ENCODE measurements at places on chromosomes 4 and X.

- no peak for DNase-seq
Measured at GRCh38 chr4:40731792-40732245, 17.9 kb upstream of the NSUN7 start.

DNA sequence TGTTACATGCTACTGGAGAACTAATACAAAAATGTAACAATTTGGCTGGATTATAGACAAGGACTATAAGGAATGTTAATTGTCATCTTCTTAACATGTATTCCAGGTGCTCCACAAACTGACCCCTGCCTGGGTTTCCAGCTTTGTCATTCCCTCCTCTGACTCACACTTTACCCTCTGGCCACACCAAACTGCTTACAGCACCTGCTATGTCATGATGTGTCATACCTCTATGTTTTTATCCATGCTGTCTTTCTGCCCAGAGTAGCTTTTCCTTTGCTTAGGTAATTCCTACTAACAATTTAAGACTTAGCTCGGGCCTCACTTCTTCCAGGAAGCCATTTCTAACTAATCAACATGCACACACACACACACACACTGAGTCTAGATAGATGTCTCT, 14.0 kb upstream of the SHROOM4 start:
- DNase-seq: no peak

DNA sequence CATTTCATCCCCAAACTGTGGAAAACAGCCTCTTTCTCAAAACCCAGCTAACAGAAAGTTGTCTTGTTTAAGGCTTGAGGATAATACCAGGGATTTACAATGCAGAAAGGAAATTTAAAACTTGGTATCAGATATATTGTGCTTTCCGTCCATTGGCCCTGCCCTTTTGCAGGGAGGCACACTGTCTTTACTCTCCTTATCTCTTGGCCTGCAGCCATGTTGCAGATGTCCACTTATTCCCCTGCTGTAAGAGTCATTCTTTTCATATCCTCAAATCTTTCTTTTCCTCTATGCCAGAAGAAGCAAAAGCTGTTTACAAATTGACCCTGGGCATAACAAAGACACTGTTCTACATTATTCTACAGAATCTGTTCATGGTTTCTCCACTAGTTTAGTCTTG, 75.6 kb upstream of the DYNLT3 start:
- DNase-seq: no peak

DNA sequence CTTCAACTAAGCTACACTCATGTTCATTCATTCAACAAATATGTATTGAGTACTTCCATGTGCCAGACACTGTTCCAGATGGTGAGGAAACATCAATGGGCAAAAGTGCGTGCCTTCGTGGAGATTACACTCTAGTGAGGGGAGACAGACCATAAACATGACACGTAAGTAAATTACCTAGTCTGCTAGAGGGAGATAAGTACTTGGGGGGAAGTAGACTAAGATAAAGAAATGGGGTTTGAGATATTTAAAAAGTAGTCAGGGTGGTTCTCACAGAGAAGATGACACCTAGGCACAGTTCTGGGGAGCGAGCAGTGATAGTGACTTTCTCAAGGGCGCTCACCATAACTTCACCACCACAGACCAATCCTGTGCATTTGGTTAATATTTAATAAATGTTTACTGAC, 11.7 kb downstream of the JCHAIN start:
- no peak for DNase-seq

GRCh38 chr4:88458104-88458740, 1.3 kb downstream of the HERC5 start:
- no peak for DNase-seq

- DNase-seq: no peak
Measured at GRCh38 chr4:134465417-134465816, 263.8 kb upstream of the PABPC4L start.

DNA sequence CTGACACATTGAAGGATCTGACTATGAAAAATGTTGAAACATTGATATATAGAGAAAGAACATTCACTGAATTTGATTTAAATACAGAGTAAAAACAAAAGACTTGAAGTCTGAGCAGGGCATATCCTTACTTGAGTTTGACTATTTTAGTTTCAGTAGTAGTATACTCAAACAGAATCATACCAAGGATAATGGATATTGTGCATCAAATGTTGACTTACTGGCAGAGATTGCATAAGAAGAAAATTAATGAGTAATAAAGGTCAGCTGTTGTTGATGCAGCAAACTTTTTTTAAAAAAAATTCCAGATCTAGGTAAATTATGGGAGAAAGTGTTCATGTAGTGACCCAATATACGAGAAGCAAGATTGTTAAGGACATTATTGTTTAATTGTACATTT, 94.5 kb upstream of the APOOL start:
- no peak for DNase-seq

- DNase-seq: no peak
Measured at GRCh38 chr4:4857001-4857808, 2.3 kb upstream of the MSX1 start.

GRCh38 chr4:177214935-177215334, 94.7 kb upstream of the NEIL3 start:
- DNase-seq: no peak

DNA sequence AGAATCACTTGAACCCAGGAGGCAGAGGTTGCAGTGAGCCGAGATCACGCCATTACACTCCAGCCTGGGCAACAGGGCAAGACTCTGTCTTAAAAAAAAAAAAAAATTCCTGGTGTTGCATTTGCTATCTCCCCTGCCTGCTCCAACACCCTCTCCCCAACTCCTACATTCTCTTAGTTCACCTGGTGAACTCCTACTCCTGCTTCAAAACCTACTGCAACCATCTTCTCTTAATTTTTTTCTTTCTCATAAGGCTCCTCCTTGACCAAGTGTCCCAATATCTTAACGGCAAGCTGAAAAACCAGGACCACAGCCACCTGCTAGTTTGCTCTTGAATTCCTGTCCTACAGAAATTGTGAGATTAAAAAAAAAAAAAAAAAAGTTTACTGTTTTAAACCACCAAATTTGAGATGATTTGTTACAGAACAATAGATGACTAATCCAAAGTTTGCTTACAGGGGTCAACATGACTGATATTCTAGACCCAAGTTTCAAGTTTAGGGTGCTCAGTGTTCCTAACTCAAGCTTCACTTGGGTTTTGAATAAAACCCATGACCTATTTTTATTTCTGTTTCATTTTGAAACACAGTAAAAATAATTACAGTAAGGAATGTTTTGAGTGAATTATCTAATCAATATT, 13.1 kb upstream of the ANXA5 start:
- DNase-seq: no peak

DNA sequence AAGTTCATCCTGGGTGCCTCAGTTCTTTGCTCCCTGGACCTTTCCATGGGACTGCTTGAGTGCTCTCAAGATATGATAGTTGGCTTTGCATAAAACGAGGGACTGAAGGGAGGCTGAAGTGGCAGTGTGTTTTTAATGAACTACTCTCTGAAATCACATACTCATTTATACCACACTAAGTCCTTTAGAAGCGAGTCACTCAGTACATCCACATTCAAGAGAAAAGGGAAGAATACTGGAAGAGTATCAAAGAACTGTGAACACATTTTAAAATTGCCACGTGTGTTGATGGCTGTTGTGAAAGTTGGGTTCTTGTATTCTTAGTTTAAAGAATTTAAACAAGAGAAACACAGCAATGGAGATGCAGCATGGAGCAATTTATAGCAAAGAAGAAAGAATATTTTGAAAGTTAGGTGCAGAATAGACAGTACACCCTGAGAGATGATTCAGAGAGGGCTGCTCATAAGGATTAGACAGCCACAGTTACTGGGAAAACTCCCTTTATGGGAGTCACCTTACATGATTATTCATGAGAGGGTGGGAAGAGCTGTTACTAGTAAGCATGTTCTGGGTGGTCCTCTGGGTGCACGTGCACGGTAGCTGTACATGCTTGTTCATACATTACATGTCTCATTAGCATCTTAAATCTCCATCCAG, 380.7 kb downstream of the ADGRL3 start:
- DNase-seq: no peak

DNA sequence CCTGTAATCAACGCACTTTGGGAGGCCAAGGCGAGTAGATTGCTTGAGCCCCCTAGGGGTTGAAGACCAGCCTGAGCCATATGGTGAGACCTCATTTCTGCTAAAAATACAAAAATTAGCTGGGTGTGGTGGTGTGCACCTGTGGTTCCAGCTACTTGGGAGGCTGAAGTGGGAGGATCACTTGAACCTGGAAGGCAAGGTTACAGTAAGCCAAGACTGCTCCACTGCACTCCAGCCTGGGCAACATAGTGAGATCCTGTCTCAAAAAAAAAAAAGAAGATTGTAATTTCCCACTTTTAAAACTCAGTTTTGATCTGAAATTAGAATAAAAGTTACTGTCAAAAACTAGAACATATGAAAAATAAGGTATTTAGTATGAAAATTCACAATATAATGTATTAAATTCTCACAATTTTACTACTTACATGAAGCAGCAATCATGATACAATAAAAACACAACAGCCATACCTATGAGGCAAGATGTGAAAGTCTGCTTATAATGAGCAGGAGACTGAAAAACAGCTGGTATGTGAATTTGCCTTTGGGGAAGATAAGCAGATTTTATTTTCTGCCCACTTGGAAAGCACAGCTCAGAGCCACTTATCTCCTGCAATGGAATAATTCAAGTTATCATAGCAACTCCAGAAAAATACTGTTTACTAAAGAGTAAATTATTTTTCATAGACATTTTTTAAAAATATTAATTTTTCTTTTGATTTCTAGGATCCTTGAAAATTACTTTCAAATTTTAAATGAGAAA, 50.6 kb downstream of the ZGRF1 start:
- no peak for DNase-seq
